ENCODE measurements at places on chromosomes 3 and 15. TPM values are rescaled to one million over a fixed set of nuclear protein-coding genes. Genes with fewer than 3 reads are reported as not detected.
A peak's percentile ranks its signal among the peaks of the same experiment; 100 is the strongest.

POC1A gene
- total RNA-seq = 1.1 TPM

ARPIN gene
- total RNA-seq = 25.3 TPM

DPPA2 gene
- not detected for total RNA-seq

HAPLN3 gene
- 10.5 TPM for total RNA-seq

NUP210 gene
- total RNA-seq = 3.4 TPM

DNA sequence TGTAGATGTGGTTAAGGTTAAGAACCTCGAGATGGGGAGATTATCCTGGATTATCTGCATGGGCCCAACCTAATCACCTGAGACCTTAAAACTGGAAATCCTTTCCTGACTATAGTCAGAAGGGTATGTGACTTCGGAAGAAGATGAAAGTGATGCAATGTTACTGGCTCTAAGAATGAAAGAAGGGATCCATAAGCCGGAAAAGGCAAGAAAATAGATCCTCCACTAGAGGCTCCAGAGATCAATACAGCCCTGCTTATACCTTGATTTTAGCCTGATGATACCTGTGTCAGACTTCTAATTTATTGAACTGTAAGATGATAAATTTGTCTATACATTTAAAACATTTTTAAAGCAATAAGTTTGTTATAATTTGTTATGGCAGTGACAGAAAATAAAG, 21.5 kb upstream of the GASK1A start:
- no peak for ATAC-seq
- no peaks in the 10 kb centered on the region for H3K27me3 ChIP-seq
- H3K4me1 ChIP-seq = peaks cover 11% of the 10 kb centered on the region
- H3K36me3 ChIP-seq = no peaks in the 10 kb centered on the region
- no peak overlapping the region for H3K27ac ChIP-seq

DNA sequence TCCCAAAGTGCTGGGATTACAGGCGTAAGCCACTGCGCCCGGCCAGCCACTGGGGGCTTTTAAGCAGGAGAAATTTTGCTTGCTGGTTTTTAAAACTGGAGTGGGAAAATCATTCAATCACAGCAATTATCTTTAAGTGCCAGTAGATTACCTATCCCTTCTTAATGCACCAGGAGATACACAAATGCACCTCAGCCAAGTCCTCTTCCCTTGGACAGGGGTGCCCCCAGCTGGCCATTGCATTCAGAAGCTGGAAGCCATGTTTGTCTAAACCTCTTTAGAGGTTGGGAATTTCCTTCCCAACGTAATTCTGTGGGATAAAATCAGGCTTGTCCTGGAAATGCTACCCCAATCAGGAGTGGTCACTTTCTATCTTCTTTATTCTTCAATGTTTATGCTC, 26.6 kb downstream of the MIX23 start:
- no peak for ATAC-seq
- peaks cover 26% of the 10 kb centered on the region for H3K36me3 ChIP-seq
- no peaks in the 10 kb centered on the region for H3K4me1 ChIP-seq
- H3K27me3 ChIP-seq = no peaks in the 10 kb centered on the region
- H3K27ac ChIP-seq = no peak overlapping the region

TMC3 gene
- total RNA-seq = 0.81 TPM

DNA sequence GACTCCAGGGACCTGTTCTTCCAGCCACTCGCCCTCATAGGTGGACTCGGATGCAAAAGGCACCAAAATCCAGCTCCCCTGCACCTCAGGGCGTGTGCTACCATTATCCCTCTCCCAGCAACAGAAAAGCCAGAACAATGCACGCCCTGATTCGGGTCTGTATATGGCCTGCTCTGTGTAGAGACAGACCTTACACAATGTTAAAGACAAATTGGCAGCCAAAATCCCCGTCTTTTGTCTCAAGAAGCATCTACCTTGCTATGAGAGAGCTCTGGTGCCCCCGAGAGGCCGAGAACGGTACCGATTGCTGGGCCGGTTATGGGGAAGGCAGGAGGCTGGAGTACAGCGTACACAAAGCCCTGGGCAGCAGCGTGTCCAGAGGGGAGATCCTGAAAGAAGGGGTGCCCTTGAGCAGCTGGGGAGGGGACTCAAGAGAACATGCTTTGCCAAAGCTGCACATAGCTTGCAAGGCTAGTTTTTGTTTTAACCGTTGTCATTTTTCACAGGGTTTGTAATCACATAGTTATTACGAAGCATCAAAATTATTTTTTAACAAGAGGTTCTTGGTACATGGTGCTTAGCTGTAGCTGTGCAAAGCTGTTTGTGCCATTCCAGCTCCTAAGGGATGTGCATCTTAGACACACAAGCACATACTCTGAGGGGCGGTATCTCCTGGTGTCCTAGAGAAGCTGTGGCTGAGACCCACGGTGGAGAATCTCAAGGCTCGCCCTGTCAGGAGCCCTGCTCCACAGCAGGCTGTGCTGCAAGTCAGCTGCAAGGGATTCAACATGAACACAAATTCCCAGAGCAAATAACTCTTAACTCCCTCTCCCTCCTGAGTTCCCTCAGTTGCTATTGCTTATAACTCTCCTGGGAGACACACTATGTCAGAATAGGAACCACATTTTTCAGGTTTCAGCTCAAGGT, 461.5 kb upstream of the PPP2R3A start:
- H3K4me1 ChIP-seq = no peaks in the 10 kb centered on the region
- no peak overlapping the region for H3K4me3 ChIP-seq
- no peak overlapping the region for H3K27ac ChIP-seq
- H3K36me3 ChIP-seq = no peaks in the 10 kb centered on the region

DNA sequence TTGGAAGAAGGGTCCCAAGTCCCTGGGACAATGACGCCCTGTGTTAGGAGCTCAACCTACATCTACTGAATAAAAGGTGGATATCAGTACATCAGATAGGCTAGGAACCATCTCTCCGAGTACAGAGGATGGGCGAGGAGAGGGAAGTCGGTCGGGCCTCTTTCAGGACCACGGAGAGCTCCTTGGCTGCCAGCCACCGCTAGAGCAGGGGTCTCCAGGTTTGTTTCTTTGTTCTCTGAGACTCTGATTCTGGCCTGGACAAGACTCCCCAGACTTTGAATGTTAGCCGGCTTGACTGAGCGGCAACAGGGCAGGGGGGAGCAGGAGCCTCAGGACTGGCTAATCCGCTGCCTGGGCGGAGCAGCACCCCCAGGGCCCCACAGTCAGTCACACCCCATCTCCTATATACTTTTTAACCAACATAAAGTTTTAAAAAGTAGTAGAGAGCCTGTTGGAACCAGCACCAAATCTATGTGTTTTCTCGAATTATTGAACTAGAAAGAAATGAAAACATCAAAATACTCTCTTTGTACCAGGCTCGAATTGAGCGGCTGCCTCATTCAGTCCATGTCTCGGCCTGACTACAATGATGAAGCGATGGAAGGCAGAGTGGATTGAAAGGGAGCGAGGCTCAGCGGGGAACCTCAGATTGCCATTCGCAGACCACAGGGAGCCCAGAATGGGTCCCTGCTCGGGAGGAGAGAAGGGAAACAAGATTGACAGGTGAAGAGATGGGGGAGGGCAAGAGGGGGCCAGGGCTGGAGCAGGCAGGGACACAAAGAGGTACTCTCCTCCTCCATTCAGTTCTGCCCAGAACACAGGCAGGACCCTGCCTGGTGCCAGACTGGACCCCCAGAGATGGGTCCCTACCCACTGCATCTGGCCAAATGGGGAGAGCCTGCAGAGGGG, 131.6 kb downstream of the TPRA1 start:
- no peak for ATAC-seq
- peaks cover 26% of the 10 kb centered on the region for H3K4me1 ChIP-seq
- peaks cover 61% of the 10 kb centered on the region for H3K27me3 ChIP-seq
- H3K27ac ChIP-seq = no peak overlapping the region
- H3K4me3 ChIP-seq = no peak overlapping the region
- no peaks in the 10 kb centered on the region for H3K36me3 ChIP-seq

DNA sequence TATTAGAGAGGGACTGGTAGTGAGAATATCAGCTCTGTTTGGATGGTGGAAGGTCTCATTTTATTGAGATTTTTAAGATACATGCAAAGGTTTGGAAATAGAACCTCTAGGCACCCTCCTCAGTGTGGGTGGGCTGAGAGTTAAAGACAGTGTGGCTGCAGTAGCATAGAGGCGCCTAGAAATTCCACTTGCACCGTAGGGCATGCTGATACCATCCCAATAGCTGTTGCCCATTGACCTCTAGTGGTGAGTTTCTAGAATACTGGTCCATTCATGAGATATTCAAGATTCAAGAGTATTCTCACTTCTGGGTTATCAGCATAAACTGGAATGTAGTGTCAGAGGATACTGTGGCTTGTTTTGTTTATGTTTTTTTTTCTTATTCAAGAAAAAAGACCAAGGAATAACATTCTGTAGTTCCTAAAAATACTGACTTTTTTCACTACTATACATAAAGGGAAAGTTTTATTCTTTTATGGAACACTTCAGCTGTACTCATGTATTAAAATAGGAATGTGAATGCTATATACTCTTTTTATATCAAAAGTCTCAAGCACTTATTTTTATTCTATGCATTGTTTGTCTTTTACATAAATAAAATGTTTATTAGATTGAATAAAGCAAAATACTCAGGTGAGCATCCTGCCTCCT, 87.2 kb downstream of the TGFBR2 start:
- no peaks in the 10 kb centered on the region for H3K27me3 ChIP-seq
- H3K27ac ChIP-seq = peak overlapping the region; percentile 47
- no peak overlapping the region for H3K4me3 ChIP-seq
- peaks cover 52% of the 10 kb centered on the region for H3K36me3 ChIP-seq
- H3K4me1 ChIP-seq = peaks cover 44% of the 10 kb centered on the region
- ATAC-seq = peak; percentile 70

CFAP100 gene
- total RNA-seq = not detected

CYFIP1 gene
- total RNA-seq = 89.7 TPM

DNA sequence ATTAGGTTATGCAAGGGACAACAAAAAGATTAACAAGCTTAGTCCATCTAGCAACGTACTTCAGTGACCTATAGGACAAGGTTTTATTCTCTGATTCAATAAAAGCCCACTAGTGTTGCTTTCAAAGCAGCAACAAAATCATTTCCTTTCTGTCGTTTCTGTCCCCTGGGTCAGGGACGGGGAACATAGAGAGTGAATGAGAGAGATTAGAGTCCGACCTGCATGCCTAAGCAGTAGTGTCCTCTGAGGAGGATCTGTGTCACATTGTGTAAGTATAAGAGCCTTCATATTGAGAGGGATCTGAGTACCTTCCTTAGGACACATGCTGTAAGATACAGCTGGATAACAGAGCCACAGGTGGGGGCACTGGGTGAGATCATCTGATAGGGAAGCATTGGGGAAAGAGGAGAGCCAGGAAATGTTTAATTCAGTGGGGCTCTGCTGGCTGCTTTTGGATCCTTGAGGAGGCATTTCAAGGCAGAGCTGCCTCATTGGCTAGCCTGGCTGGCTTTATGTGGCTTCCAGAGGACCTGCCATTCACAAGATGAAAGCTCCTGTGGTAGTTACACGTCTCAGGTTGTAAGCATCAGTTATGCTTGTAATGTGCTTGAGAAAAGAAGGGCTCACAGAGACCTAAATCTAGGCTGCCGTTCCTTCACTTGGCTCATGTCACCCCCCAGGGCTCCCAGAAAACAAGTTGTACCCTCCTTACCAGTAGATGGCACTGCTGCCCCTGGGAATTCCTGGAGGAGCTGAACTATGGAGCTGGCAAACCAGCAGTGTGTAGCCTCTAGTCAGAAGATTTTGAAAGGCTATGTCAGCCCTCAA, 2.7 kb downstream of the TMEM108 start:
- no peaks in the 10 kb centered on the region for H3K4me1 ChIP-seq
- H3K36me3 ChIP-seq = peaks cover 4% of the 10 kb centered on the region
- ATAC-seq = peak; percentile 69

DNA sequence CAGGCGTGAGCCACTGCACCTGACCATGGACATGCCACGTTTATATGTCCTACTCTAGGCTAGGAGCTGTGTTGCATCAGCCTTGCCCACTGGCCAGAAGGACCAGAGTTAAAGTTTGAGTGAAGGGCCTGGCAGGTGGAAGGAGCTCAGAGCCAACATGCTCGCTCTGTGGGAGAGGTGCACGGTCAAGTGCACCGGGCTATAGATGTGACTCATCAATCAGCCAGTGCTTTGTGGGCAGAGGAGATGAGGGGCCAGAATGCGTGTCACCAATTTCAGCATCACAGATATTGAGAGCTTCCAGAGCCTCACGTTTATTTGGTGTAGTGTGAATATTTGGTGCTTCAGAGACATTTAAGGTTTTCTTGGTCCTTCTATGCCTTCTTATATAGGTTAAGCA, 137.3 kb upstream of the KBTBD8 start:
- H3K36me3 ChIP-seq = no peaks in the 10 kb centered on the region
- H3K4me1 ChIP-seq = no peaks in the 10 kb centered on the region
- no peaks in the 10 kb centered on the region for H3K27me3 ChIP-seq
- H3K27ac ChIP-seq = no peak overlapping the region
- no peak overlapping the region for H3K4me3 ChIP-seq

- H3K27me3 ChIP-seq = no peaks in the 10 kb centered on the region
- no peak overlapping the region for H3K27ac ChIP-seq
- no peak for ATAC-seq
Observed at GRCh38 chr15:34252545-34252944, 27.7 kb downstream of the EMC4 start.

TRIM71 gene
- total RNA-seq = not detected

GRCh38 chr15:25954398-25954797, 91.3 kb upstream of the ATP10A start:
- H3K27me3 ChIP-seq = no peaks in the 10 kb centered on the region
- no peak overlapping the region for H3K4me3 ChIP-seq
- H3K36me3 ChIP-seq = no peaks in the 10 kb centered on the region
- no peak for ATAC-seq
- H3K27ac ChIP-seq = no peak overlapping the region
- H3K4me1 ChIP-seq = no peaks in the 10 kb centered on the region

SLC51B gene
- total RNA-seq = not detected

MINAR1 gene
- total RNA-seq = 0.39 TPM

DNA sequence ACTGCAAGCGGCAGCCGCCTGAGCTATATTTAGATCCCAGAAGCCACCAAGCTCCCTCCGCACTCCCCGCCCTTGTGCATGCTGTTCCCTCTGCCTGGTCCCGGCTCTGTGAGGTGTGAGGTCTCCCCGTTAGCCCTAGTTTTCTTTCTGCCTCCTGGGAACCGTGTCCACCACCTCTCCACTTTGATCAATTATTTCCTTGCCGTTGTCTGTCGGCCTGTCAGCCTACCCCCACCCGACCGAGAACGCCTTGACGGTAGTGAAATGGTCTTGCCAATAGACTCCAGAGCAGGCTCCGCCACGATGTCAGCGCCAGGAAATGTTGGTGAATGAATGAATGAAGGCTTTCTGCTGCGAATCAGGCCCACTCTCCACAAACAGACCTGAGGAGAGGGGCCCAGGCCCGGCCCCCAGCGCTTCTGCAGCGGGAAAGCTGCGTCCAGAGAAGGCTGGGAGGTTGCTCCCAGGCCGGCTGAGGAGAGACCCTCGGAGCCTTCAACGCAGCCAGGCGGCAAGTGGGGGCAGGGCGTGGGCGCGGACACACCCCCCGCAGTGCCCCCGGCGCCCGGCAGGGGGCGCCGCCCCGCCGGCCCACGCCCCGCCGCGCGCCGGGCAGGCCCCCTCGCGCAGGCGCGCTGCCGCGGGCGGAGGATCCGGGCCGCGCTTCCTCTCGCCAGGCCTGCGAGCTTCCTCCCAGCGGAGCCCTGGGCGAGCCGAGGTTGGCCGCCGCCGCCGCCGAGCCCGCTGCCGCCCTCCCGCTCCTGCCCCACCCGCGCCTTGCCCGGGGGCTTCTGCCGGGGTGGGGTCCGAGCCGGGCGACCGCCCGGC, at the start of gene CSK:
Gene CSK, plus strand, starts transcription at position 650 of the 828 bp plus-strand sequence. CDS start 16,218 bp downstream, outside the sequence.
- no peaks in the 10 kb centered on the region for H3K4me1 ChIP-seq
- H3K27ac ChIP-seq = peak within 1 kb of the TSS; percentile 89
- no peaks in the 10 kb centered on the region for H3K36me3 ChIP-seq
- H3K4me3 ChIP-seq = peak within 1 kb of the TSS; percentile 75

ITGB5 gene
- 165 TPM for total RNA-seq

Measured in gastroesophageal sphincter (tissue), 4 donors.